ENCODE measurements at places on chromosomes 7 and 10.

GRCh38 chr10:31822616-31823318 lies 105.9 kb downstream of the ARHGAP12 start:
- DNase-seq, result no peak

GRCh38 chr7:156475179-156475578 lies 165.4 kb upstream of the RNF32 start:
- no peak for DNase-seq

- no peak for DNase-seq
Measured at GRCh38 chr10:22285130-22285529, 31.1 kb upstream of the COMMD3 start.

GRCh38 chr7:74376256-74377036 lies 77.3 kb upstream of the GTF2IRD1 start:
- no peak for DNase-seq

- no peak for DNase-seq
Measured at GRCh38 chr10:100485366-100485765, 22.6 kb downstream of the WNT8B start.

- DNase-seq, result no peak
Measured at GRCh38 chr10:88608052-88608732, 21.6 kb downstream of the LIPJ start.

- no peak for DNase-seq
Measured at GRCh38 chr10:69217119-69217754, 2.9 kb upstream of the HKDC1 start.

GRCh38 chr10:1449021-1449420 lies 288.3 kb downstream of the ADARB2 start:
- DNase-seq, result no peak

- no peak for DNase-seq
Measured at GRCh38 chr10:102740229-102740628, 3.5 kb upstream of the WBP1L start.

- DNase-seq, result no peak
Measured at GRCh38 chr10:69224862-69225657, 4.9 kb downstream of the HKDC1 start.

- DNase-seq, result no peak
Measured at GRCh38 chr7:89385411-89385810, 589.9 kb upstream of the TEX47 start.

DNA sequence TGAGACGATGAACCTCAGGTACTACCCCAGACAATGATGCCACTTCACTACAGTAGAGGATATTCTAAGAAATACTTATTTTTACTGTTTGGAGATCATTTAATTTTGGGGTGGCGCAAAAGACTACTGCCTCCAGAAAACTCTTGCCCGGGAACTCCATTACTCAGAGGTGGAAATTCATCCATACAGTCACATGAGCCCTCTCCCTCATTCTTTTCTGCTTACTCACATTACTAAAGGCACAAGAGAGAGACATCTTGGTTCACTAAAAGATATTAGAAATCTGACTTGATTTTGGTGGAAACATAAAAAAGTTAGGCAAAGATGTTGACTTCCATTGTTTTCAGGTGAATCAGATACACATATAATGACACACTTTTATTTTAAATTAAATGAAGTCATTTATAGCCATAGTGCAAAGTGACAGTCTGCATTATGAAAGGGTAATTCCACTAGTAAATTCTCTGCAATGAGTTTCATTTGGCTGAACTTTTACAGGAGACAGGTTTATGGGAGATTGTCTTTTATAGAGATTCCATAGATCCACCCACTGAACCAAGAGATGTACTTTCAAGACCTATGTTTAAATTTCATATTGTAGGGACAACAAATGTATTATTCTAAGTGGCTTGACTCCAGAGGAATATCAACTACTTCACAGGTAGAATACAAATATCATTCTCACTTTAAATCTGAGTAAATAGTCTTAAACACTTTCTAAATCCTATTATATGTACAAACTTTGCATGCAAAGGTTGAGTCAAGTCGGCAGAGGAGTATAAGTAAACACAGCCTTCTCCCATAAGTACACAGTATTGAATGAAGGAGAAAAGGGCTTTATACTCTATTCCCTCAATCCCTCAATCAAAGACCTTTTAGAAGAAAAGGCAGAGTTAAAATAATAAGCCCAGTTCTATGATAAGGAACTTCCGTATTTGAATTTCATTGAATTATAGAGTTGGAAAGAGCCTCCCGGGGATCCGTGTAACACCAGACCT lies 18.8 kb downstream of the NEBL start:
- DNase-seq, result no peak

DNA sequence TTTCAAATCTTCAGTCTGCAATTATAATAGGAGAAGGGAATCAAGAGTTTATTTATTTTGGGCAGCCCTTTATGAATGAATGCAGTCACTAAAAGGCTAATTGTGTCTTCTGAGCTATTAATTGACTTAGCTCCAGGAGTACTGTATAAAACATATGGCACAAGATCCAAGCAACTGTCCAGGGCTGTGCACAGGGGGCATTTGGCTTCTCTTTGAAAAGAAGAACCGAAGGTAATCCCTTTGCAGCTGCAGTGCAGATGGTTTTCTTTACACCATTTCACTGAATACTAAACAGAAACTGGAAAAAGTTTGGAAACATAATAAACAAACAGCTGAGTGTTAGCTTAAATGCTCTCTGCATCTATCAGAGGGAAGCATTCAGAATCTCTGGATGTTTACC lies 282.6 kb upstream of the LRRN3 start:
- no peak for DNase-seq

DNA sequence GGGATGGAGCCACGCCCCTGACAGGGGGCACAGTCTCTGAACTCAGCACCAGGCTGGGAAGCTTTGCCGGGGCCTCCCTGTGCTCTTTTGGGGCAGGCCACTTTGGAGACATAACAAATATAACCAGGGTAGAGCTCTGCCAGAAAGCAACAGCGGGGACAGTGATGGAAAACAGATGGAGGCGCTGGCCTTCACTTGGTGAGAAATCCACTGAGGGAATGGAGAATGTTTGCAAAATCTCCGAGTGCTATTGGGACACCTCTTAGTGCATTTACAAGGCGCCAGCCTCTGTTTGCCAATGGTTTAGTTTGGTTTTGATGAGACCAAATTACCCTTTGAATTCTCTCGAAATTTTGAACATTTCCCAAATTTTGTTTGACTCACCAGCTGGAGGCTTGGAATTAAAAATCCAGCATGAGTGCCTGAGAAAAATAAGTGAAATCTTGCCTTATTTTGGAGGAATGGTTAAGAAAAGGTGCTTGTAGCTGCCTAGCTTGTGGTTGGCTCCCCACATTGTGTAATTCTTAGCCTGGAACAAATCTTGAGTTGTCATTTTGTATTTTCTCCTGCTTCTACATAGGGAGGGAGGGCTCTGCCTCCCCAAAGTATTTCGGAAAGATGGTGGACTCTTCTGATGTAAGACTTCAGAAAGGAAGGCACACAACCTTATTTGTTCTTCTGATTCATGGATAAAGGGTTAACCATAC lies 980.5 kb downstream of the LRMDA start:
- no peak for DNase-seq

DNA sequence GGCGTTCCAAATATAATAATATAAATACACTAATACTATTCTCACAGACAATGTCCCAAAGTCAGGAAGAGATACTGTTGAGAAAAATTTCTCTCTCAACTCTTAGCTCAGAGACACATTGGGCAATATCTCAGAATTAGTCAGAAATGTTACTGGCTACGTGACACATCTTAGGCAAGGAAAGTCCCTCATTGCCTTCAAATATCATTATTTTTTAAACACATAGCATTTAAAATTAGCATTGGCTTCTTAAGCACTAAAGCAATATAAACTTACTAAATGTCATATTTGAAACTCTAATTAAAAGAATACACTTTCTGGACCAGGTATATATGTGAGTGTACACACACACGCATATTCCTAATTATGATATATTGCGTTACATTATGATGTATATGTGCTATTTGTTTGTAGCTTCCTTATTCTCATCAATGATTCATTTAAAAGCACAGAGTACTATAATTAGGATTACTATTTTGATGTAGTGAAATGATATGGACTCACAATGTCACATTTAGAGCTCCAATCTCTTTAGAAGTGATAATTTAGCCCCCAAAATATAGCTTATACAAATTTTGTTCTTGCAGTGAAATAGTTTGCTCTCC lies 255.8 kb downstream of the TWIST1 start:
- no peak for DNase-seq

- no peak for DNase-seq
Measured at GRCh38 chr7:28409716-28410627, 2.3 kb upstream of the CREB5 start.

DNA sequence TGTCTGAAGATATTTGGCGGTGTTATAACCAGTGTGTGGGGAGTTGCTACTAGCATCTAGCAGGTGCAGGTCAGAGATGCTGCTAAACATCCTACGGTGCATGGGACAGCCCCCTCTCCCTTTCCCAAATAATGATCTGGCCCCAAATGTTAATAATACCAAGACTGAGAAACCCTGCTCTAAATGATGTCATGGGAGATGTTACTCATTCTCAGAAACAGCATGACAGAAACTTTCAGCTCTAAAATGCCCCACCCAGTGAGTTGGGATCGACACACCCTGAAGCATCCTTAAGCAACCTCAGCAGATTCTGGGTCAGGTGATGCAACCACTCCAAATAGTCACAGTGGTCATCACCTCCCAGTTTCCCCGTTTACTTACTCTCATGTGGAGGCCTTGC lies 108.8 kb upstream of the MPP7 start:
- no peak for DNase-seq

GRCh38 chr10:130439766-130440165 lies 303.6 kb downstream of the GLRX3 start:
- DNase-seq, result no peak

GRCh38 chr7:36084485-36085091 lies 68.5 kb upstream of the EEPD1 start:
- DNase-seq, result no peak

GRCh38 chr10:49253340-49253906 lies 45.5 kb upstream of the C10orf71 start:
- no peak for DNase-seq

DNA sequence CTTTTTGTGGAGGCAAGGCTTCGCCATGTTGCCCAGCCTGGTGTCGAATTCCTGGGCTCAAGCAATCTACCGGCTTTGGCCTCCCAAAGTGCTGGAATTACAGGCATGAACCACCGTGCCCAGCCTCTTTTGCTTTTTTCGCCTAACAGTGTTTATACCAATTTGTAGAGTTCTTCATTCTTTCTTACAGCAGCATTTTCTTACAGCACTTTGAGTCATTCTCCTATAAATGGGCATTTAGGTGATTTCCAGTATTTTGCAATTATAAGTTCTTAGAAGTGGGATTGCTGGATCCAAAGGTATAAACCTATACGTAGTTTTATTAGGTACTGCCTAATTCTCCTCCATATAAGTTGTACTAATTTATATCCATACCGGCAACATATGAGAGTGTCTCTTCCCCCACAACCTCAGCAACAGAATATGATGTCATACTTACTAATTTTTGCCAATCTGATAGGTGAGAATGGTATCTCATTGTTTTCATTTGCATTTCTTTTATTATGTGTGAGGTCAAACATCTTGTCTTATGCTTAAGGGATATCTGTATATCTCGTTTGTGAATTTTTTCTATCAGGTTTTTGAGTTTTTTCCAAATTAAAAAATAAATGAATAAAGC lies 39.1 kb downstream of the SUFU start:
- DNase-seq, result no peak

GRCh38 chr10:70354556-70354955 lies 27.9 kb downstream of the LRRC20 start:
- DNase-seq, result no peak

DNA sequence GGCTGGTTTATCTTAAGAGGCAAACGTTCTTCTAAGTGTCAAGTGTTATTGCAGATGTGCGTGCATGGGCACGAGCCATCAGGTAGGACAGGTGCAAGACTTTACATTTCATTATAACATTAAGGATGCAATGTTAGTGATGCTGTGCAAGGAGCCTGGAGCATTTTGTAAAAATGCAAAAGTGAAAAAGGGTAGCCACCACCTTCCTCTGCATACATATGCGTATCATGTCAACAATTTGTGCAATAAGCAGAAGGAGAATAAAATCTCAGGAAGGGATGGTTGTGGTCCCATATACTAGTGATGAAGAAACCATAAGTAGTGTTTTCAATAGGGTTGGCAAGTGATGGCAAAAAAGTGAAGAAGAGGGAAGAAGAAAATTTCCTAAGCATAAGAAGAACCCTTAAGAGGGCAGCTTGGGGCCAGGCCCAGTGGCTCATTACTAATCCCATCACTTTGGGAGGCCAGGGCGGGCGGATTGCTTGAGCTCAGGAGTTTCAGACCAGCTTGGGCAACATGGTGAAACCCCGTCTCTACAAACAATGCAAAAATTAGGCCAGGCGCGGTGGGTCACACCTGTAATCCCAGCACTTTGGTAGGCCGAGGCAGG lies 7.5 kb downstream of the PIK3AP1 start:
- DNase-seq, result no peak

DNA sequence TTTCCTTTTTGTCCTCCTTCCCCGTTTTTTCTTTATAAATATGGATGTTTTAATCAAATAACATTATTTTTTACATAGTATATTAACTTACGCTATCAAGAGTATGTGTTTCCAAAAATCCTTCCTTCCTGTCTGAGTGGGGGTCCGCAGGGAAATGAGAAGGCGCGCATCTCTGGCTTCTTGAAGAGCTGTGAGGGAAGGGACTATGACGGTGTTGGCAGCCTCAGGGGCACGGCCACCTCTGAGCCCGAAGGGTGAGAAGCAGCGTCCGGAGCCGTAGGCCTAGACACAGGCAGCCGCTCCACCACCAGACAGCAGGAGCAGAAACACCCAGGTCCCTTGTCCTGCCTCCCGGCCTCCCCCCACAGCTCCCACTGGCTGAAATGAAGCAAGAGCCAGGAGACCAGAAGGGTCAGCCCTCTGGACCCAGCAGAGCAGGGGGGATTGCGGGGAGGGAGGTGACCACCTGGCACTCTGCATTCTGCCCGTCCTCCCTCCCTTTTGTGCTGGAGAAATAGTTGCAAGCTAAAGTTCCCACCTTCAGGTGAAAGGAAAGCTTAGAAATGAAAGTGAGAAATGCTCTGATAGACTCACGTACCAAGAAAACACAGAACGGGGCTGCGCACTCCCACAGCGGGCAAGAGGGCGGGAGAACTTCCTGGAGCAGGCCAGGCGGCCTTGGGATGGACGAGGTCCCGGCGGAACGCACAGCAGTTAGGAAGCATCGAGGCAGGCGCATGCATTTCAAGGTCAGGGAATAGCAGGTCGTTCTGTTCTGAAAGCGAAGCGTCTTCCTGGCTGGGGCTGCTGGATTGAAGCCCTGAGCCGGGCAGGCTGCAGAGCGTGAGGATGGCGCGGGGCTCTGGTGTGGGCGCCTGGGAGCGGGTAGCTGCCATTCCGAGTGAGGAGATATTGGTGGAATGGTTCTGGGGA lies 105.5 kb downstream of the GALNT11 start:
- no peak for DNase-seq

GRCh38 chr7:48108959-48109847 lies 20.1 kb downstream of the UPP1 start:
- DNase-seq, result no peak

GRCh38 chr7:144812379-144813283 lies 23.2 kb downstream of the TPK1 start:
- DNase-seq, result peak; percentile 75

DNA sequence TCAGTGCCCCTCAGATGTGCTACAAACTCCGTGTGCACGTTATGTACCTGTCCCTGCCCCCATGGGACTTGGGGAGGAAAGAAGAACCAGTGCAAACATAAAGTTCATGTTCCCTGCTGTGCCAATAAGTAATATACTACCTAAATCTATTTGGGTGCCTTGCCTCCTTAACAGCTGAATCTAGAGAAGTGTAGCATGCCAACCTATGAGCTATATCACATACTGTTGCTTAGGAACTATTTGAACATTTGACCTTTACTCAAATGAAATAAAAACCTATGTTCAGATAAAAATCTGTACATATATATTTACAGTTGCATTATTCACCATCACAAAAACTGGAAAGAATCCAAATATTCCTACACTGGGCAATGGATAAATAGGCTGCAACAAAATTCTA lies 9.8 kb downstream of the POT1 start:
- DNase-seq, result no peak

Measured in activated CD8-positive, alpha-beta T cell treated with anti-CD3 and anti-CD28 coated beads, Interleukin-2, amount 10 ng/mL, durations not matched to agents 7 days and 5 days (primary cell).